Suppressor macrophage (primary cell): ENCODE measurements at places on chromosomes 11 and 22.
A peak's percentile ranks its signal among the peaks of the same experiment; 100 is the strongest.

GRCh38 chr11:8698379-8698851 lies 15.8 kb downstream of the RPL27A start:
- no peak for DNase-seq

GRCh38 chr11:115408036-115408921 lies 95.9 kb downstream of the CADM1 start:
- no peak for DNase-seq

DNA sequence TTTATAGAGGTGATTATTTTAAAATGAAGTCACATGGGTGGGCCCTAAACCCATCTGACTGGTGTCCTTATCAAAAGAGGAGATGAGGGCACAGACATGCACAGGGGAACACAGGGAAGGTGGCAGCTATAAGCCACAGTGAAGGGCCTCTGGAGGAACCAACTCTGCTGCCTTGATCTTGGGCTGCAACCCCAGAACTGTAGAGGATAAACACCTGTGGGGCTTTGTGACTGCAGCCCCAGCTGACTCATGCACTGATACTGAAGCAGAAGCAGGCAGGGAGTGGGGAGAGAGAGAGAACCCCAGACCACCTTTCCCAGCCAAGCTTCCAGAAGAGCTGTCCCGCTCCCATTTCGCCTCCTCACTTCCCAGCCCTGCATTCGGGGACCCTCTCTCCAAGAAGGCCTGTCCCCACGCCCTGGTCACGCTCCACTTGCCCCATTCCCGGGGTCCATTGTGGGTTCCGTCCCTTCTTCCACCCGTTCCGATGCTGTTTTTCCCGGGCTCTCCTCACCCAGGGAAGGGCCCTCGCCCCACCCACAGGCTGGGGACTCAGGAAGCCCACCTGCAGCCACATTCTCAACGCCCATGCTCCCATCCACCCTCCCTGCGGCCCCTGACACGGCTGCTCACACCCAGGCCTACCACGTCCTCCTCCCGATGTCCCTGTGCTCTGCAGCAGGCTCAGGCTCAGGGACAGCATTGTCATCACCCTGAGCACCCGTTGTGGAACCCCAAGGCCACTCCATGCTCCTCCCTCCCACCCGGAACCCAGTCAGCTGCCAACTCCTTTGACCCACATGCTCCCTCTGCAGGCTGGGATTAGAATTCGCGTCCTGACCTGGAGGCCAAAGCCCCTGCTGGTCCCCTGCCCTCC lies 90.8 kb upstream of the SHANK2 start:
- DNase-seq, result peak; percentile 20

- no peak for DNase-seq
These were observed 104.5 kb upstream of the TEAD1 start for GRCh38 chr11:12569499-12570425.

DNA sequence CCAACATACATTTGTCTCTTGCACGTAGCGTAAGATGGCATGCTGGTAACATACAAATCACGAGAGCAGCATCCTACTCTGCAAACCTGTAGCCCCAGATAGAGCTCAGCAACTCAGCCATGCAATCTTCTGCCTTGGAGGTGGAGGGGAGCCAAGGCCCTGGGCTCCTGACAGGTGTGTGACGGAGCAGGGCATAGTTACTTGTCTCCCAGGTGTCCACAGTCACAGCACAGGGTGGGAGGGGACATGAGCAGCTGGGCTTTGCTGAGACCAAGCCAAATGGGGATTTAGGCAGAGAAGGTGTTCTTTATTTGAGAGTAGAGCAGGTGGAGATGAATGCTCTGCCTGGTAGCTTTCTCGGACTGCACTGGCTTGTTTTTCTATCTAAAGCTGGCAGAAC lies 111.7 kb downstream of the TEAD1 start:
- DNase-seq, result no peak

- no peak for DNase-seq
These were observed 95.6 kb downstream of the YAP1 start for GRCh38 chr11:102205805-102206204.

DNA sequence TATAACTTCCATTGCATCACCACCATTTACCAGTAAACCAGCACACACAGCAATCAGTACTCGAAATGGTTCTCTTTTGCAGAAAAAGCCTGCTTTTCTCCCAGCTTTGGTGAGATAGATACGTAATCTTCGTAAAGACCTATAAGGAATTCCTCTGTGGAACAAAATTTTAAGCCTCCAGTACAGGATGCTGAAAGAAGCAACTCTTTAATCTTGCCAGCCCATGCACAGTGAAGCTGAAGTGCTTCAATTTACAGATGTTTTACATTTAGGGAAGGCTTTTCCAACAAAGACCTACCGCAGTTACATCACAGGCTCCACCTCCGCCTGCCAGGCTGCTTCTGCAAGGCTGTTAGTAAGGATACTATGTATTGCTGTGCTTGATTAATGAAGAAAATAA lies 1.9 kb downstream of the ELMOD1 start:
- DNase-seq, result no peak

DNA sequence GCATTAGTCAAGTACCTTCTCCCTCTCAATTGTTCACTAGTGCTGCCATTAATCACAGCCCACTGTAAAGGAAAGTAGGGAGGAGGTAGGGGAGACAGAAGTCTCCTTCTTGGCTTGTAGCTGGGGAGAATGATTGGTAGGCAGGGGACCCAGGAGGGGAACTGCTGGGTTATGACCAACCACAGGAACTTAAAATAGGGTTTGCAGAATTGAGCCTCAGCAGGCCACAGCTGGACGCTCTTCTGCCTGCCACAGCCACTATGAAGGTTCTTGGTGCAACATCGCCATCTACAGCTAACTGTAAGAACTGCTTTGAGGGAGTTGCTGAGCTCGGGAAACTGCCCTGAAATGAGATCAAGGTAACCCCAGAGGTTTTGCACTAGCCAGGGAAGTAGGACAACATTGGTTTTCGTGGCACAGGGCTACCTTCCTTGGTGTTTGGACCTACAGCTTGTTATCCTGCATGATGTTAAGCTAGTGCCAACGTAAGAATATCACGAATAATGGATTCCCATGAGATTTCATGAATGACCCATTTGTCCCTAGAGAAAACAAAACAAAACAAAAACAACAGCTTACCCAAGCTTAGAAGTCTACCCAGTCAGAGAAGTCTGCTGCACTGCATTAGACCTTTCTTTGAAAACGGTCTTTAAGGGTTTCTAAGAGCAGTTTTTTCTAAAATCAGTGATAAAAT lies 787.1 kb upstream of the API5 start:
- DNase-seq, result peak; percentile 80

GRCh38 chr11:122910775-122911174 lies 28.2 kb downstream of the JHY start:
- DNase-seq, result no peak

DNA sequence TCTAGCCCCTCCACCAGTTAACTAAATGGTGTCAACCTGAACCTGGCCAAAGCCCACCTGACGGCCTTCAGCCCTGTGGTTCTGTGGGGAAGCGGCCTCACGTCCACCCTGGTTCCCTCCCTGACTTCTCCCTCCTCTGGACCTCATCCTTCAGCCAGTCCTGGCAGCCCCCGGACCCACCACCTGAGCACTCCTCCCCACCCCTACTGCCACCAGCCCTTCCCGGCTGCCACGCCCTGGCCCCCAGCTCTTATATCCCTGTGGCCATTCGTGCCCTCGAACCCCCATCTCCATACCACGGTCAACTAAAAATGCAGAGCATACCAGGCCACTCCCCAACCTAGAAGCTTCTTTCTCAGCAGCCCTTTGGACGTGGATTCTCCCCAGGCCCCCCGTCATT lies 4.2 kb upstream of the MDK start:
- DNase-seq, result no peak

DNA sequence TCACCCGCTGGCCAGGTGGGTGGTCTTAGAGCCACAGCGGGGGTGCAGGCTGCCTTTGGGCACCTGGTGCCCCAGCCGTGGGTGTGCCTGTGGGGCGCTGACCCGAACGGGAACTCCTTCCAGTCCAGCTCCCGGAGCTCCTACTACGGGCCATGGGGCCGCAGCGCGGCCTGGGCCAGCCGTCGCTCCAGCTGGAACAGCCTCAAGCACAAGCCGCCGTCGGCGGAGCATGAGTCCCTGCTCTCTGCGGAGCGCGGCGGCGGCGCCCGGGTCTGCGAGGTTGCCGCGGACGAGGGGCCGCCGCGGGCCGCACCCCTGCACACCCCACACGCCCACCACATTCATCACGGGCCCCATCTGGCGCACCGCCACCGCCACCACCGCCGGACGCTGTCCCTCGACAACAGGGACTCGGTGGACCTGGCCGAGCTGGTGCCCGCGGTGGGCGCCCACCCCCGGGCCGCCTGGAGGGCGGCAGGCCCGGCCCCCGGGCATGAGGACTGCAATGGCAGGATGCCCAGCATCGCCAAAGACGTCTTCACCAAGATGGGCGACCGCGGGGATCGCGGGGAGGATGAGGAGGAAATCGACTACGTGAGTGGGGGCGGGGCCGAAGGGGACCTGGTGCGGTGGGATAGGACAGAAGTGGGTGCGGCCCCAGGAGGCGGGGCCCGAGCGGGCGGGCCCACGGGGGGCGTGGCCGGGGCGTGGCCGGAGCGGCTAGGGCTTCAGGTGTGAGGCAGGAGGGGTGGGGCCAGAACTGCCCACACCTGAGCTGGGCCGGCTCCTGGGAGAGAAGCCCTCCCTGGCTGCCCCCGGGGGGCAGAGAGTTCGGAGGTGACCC lies 91.5 kb downstream of the CACNA1I start:
- no peak for DNase-seq

DNA sequence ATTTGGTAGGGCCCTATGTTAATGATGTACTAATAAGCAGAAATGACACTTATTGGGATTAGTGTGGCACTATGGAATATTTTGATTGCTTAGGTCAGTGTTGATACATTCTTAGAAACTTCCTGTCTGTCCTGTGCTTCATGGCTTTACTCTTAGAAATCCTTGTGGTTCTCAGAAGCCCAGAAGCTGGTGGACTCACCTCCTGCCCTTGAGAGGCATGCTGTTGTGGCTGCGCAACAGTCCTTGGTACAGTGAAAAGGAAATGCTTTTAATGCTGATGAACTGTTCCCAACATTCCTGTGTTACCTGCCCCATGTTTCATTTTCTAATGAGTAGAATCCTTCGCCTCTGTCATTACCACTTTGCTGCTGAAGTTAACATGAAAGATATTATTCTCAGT lies 52.4 kb upstream of the MYO18B start:
- no peak for DNase-seq

DNA sequence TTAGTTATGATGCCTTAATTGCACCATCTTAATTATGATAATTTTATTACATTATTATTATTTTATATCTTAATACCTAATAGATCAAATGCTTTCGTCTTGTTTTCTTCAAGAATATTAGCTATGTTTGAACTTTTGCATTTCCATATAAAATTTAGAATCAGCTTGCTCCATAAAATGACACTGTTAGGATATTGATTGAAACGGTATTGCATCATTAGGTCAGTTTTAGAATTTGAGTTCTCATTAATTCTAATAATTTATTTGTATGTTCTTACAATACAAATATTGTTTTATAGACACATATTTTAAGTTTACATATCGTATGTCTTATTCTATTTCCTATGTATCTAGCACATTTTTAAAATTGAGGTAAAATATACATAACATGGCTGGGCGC lies 6.7 kb downstream of the CFAP68 start:
- DNase-seq, result no peak

DNA sequence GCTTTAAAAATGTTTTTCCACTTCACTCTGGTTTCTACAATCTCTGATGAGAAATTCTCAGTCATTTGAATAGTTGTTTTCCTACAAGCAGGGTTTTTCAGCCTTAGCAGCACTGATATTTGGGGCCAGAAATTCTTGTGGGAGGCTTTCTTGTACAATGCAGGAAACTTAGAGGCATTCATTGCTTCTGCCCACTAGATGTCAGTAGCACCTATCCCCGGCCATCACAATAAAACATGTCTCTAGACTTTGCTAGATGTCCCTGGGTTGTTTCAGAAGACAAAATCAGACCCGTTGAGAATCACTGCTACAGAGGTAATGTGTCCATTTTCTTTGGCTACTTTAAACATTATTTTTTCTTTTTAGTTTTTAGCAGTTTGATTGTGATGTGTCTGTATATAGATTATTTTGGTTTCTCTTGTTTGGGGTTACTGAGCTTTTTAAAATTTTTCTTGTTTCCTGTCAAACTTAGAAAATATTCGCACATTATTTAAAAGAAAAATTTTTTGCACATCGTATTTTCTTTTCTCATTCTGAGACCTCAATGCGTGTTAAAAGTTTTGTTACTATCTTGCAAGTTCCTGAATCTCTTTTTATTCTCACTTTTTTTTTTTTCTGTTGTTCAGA lies 60.8 kb upstream of the CCDC179 start:
- peak; percentile 24 for DNase-seq

- DNase-seq, result peak; percentile 44
These were observed 14.5 kb upstream of the DGKZ start for GRCh38 chr11:46332568-46333393.

- DNase-seq, result no peak
These were observed 9.2 kb upstream of the BIK start for GRCh38 chr22:43101306-43101705.

DNA sequence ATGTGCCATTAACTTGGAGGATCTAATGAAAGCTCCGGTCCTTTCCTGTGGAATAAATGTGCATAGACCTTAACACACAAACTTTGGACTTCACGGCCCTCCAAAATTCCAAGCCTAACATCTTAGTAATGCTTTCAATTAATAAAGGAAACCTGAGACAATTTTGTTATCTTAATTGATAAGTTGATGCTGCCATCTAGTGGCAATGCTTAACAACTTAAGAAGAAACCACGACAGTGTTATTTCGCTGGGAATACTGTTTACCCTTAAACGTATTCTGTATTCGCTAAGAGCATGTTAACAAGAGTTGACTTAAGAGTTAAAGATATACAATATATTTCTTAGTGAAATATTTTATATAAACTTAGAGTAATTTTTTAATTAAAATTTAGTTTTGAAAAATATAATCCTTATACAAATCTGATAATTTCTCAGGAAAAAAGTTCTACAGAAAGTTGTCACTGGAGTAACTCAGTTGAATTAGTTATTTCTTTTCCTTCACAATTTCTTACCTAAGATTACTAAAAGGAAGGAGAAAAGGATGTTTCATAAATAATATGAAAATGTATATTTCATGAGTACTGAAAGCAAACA lies 35.0 kb upstream of the OR9G4 start:
- DNase-seq, result peak; percentile 6

- no peak for DNase-seq
These were observed 4.4 kb downstream of the TIMM10B start for GRCh38 chr11:6485661-6486060.

GRCh38 chr11:64406221-64406946 lies 47.4 kb downstream of the RPS6KA4 start:
- DNase-seq, result no peak

- peak; percentile 71 for DNase-seq
These were observed 2.1 kb downstream of the LGALS12 start for GRCh38 chr11:63508009-63508408.

GRCh38 chr11:10275714-10276113 lies 18.3 kb downstream of the SBF2 start:
- no peak for DNase-seq

GRCh38 chr11:35163702-35164496 lies 24.9 kb downstream of the CD44 start:
- DNase-seq, result peak; percentile 42
